ENCODE measurements at places on chromosomes 2 and 18. TPM values are rescaled to one million over a fixed set of nuclear protein-coding genes. Genes with fewer than 3 reads are reported as not detected.

GRCh38 chr2:132478461-132479105 is 62.0 kb downstream of the GPR39 start:
- no peak overlapping the region for H3K27ac ChIP-seq
- no peak overlapping the region for H3K4me3 ChIP-seq
- DNase-seq, result no peak
- H3K36me3 ChIP-seq, result no peaks in the 10 kb centered on the region

DNA sequence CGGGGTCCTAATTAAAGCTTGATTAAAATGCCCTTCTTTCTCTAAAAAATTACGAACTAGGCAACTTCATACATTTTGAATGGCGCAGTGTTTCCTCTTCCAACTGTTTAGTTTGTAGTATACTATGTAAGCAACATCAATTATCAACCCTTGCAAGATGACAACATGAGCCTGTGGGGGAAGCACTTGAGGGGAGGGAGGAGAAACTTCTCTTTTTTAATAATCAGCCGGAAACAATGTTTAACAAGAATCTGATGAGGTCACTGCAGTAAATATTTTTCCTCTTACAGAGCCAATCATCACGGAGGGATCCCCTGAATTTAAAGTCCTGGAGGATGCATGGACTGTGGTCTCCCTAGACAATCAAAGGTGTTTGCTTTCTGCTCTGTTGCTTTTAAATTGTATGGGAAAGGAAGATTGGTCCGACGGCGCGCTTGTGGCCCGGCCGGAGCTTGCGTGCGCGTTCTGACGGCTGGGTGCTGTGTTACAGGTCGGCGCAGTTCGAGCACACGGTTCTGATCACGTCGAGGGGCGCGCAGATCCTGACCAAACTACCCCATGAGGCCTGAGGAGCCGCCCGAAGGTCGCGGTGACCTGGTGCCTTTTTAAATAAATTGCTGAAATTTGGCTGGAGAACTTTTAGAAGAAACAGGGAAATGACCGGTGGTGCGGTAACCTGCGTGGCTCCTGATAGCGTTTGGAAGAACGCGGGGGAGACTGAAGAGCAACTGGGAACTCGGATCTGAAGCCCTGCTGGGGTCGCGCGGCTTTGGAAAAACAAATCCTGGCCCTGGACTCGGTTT is 5.3 kb upstream of the DLX1 start:
- H3K36me3 ChIP-seq, result peaks cover 3% of the 10 kb centered on the region
- H3K4me3 ChIP-seq, result no peak overlapping the region
- peak overlapping the region; percentile 9 for H3K27ac ChIP-seq

GRCh38 chr2:144430722-144431391 is 89.1 kb downstream of the ZEB2 start:
- no peaks in the 10 kb centered on the region for H3K27me3 ChIP-seq
- H3K27ac ChIP-seq, result no peak overlapping the region
- peaks cover 39% of the 10 kb centered on the region for H3K36me3 ChIP-seq
- DNase-seq, result no peak

TRIB2 gene
- total RNA-seq, result 3.9 TPM

NCKAP5 gene
- not detected for total RNA-seq

TANC1 gene
- total RNA-seq, result 0.34 TPM
